ENCODE measurements at places on chromosomes 11 and 22. TPM values are rescaled to one million over a fixed set of nuclear protein-coding genes. Genes with fewer than 3 reads are reported as not detected.

DNA sequence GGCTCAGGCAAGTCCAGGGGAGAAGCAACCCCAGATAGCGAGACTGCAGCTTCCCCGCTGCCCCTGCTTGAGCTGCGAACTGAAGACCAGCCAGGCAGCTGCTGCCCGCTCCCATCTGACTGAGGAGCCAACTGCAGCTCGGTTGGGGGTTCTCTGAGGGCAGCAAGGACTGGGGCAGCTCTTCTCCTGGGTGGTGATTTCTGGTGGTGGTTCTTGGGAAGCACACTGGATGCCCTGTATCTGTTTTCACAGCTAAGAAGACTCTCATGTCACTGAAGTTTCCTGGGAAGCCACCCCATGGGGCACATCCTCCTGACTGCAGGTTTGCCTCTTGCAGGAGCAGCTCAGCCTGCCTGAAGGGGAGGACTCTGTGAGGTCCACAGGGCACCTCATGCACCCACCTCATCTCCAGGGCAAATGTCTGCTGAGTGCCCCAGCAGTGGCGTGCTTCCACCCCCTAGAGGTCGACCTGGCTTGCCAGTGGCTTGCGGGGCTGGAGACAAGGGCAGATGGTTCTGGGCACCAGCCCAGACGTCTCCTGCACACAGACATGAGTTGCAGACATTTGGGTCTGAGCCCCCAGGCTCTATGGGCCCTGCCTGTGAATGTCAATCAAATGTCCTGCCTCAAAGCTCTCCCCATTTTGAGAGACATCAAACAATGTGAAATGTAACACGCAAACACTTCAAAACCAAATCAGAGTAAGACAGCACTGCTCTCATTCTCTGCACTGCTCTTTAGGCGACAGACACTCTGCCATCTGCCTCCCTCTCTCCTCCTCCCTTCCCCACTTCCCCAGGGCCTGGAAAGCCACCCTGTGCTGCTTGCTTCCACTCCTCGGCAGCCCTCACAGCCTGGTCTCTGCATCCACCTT lies 800.9 kb downstream of the BRD1 start:
- no peak for DNase-seq

- DNase-seq, result peak; percentile 63
Observed at GRCh38 chr11:69888483-69889181, 69.4 kb upstream of the FGF3 start.

DNA sequence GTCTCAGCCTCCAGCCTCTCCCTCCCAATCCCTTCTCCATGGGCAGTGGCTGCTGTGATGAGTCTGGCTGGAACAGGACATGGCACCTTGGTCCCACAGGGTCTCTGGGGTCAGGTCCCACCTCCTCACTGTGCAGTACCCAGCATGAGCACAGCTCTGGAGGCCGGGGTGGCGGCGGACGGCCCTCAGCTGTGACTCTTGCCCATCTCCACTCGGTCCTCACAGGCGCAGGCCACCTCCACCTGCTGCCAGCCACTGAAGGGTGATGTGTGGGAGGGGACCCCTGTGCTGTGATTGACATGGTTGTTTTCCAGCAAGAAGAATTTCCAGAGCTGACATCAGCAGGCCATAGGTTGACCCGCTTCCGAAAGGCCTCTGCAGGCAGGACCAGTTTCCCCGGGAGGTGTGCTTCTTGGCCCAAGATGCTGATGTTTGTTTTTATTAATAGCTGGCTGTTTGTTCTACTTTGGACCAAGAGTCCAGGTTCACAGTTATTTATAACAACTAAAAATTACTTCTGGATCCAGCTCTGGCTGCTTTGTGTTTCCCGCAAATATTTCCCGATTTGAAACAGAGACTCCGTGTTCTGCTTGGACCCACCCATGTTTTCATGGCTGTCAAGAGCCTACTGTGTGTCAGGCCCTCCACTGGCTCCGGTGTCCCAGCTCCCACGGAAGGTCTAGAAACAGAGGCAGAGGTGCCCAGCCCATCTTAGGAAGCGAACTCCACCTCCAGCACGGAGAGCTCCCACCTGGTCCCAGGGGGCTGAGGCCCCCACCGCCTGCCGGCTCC lies 45.7 kb downstream of the SCUBE1 start:
- no peak for DNase-seq

GRCh38 chr22:35749808-35750207 lies 32.1 kb downstream of the APOL5 start:
- no peak for DNase-seq

- DNase-seq, result no peak
Observed at GRCh38 chr11:128664317-128664716, 29.6 kb upstream of the FLI1 start.

- DNase-seq, result no peak
Observed at GRCh38 chr11:1727861-1728260, 22.5 kb downstream of the IFITM10 start.

- DNase-seq, result no peak
Observed at GRCh38 chr11:121512468-121513465, 60.0 kb upstream of the SORL1-AS1 start.

- no peak for DNase-seq
Observed at GRCh38 chr11:18692941-18693760, 5.4 kb upstream of the TMEM86A start.

DNA sequence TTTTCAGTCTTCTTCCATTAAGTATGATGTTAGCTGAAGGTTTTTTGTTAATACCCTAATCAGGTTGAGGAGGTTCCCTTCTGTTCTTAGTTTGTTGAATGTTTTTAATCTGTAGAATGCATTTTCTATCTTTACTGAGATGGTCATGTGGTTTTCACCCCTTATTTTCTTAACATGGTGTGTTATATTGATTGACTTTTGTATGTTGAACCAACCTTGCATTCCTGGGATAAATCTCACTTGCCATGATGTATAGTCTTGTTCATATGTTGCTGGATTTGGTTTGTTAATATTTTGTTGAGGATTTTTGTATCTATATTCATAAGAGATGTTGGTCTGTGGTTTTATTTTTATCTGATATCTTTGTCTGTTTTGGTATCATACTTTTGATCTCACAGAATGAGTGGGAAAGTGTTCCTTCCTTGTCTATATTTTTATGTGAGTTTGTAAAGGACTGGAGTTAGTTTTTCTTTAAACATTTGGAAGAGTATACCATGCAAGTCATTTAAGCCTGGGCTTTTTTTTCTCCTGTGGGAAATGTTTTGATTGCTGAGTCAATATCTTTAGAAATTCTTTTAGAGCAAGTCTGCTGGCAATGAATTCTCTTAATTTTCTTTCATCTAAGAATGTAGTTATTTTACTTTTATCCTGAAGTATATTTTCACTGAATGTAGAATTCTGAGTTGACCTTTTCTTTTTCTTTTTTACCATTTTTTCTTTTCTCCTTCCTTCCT lies 5.5 kb upstream of the P4HA3 start:
- DNase-seq, result no peak

DNA sequence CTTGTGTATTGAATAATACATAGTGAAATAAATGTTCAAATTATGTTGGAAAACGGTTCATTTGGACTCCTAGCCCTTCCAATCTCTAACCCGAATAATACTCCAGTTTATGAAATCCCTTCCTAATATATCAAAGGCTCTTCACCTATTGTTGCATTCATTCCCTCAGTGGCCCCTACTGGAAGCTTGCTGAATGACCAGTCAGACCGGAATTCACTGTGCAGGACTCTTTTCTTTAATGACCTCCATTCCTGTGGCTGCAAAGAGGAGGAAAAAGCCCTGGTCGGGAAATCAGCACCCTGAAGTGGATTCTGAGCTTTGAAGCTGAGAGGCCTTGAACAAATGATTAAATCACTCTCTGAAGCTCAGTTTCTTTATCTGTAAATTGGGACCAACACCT lies 19.1 kb upstream of the RCN1 start:
- DNase-seq, result no peak

DNA sequence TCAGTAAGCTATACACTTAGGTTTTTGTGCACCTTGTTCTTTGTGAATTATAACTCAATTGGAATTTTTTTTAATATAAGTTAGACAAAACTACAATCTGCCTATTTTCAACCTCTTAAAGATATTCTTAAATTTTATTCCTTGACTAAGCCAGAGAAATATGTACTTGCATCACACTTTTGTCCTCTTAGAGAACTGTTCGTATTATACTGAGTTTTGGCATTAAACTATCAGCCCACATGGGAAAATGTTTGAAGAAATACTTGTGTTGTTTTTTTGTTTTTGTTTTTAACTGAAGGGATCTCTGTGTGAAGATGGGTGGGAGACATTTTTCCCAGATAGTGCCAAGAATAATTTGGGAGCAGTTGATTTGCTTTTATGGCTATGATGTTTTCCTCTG lies 25.3 kb downstream of the CEP295 start:
- DNase-seq, result no peak

- DNase-seq, result no peak
Observed at GRCh38 chr11:47327025-47327424, 25.5 kb downstream of the MYBPC3 start.

DNA sequence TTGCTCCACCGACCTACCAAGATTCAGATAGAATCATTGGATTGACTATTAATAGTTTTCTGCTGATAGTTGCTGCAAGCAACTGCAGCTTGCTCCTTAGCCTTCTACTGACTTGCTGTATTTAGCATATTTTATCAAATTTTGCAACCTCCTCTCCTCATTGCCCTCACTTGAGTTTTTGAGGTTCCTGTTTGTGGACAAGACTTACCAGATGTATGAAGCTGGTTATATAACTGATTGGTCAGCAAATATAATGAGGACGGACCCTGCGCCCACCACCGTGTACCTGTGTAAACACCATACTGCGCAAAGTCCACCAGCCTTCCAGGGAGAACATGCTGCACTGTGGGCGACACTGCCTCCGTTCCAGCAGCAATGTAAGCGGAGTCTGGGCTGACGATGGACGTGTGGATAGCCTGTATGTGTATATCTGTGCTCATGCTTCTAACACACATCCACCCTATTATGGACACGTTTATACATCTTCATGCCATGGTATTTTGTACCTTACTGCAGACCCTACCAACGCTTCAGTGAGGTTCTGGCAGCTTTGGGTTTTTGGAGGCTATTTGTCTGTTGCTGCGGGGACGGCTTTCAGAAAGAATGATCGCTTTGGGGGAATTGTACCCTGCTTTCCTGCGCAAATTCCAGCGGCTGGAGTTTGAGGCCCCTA lies 1.5 kb upstream of the USP18 start:
- no peak for DNase-seq

DNA sequence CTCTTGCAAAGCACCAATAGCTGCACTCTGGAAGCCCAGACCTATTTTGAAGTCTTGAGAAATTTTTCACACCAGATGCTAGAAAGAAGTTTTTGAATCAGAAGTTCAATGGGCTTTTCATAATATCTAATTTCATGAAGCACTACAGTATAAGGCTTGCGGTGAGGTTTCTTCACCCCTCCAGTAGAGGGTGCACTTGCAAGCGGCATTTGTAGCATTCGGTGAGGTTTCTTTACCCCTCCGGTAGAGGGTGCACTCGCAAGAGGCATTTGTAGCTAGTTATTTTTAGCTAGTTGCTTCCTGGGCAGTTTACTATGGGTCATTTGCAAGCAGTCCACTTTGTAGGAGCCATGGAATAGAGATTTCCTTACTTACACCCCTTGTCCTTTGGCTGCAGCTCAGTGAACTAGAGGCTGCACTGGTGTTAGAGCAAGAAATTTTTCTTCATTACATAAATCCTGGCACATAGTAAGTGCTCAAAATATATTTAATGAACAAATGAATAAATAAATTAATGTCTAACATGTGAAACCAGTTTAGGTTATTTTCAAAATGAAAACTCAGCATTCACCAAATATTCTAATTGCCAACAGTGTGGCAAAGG lies 7.8 kb upstream of the NOX4 start:
- DNase-seq, result no peak

Gene GLYATL1
- not detected for total RNA-seq

Gene ROBO4
- total RNA-seq, result 21.6 TPM

Gene PRODH
- total RNA-seq, result 8.0 TPM

Gene ZNF143
- 22.8 TPM for total RNA-seq

Gene ART5
- 1.1 TPM for total RNA-seq

Gene APOL5
- total RNA-seq, result 0.74 TPM

Gene POU2AF2
- total RNA-seq, result not detected

Gene LIN7C
- 18.8 TPM for total RNA-seq
